ENCODE measurements at places on chromosomes 16 and 17.
A peak's percentile ranks its signal among the peaks of the same experiment; 100 is the strongest.

DNA sequence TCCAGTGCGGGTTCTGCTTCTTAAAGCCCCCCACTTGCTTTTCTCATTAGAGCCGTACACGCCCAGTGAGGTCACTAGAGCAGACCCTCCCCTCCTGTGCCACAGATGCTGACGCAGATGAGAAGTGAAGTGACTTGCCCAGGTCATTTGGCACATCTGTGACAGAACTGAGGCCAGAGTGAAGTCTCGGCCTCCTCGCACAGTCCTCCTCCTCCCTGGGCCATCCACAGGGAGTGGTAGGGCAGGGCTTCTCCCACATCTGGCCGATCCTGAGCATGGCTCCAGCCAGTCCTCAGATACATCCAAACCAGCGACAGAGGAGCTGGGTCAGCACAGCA is 15.3 kb upstream of the TBX2 start:
- DNase-seq = peak; percentile 36

DNA sequence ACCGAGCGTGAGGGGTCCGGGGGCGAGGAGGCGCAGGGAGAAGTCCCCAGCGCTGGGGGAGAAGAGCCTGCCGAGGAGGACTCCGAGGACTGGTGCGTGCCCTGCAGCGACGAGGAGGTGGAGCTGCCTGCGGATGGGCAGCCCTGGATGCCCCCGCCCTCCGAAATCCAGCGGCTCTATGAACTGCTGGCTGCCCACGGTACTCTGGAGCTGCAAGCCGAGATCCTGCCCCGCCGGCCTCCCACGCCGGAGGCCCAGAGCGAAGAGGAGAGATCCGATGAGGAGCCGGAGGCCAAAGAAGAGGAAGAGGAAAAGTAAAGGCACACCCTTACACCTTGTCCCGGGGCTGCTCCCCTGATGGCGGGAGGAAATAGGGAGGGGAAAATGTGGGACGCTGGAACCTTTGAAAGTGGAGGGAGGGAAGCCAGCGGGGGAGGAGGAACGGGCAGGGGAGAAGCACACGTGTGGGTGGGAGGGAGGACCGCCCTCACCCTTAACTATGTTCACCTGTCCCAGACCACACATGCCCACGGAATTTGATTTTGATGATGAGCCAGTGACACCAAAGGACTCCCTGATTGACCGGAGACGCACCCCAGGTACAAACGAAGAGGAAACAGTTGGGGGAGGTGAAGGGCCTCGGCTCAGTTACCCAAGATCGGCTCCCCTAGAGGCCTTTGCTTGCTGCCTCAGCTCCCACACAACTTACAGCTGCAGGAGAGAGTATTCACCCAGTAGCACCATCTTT is 916 bp downstream of the PAGR1 start:
- no peak for DNase-seq

- no peak for DNase-seq
Measured at GRCh38 chr17:20997711-20998570, 44.9 kb downstream of the USP22 start.

- no peak for DNase-seq
Measured at GRCh38 chr17:74147966-74148365, 55.5 kb upstream of the RPL38 start.

DNA sequence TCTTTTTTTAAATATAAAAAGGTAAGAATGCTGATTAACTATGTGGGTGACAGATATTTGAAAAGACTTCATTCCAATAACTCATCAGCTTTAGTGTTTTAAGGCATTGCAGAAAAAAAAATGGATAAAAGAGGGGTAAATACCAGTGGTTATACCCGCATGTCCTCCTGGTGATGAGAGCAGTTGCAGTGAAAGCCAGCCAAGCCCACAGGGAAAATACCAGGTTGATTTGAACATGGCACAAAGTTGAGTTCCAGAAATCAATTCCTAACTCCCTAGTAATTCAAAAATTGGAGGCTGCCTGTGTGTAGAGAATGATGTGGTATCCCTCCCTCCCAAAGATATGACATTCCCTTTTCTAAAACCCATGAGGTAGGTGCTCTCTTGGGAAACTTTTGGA is 453.2 kb upstream of the SOX9 start:
- DNase-seq = no peak

DNA sequence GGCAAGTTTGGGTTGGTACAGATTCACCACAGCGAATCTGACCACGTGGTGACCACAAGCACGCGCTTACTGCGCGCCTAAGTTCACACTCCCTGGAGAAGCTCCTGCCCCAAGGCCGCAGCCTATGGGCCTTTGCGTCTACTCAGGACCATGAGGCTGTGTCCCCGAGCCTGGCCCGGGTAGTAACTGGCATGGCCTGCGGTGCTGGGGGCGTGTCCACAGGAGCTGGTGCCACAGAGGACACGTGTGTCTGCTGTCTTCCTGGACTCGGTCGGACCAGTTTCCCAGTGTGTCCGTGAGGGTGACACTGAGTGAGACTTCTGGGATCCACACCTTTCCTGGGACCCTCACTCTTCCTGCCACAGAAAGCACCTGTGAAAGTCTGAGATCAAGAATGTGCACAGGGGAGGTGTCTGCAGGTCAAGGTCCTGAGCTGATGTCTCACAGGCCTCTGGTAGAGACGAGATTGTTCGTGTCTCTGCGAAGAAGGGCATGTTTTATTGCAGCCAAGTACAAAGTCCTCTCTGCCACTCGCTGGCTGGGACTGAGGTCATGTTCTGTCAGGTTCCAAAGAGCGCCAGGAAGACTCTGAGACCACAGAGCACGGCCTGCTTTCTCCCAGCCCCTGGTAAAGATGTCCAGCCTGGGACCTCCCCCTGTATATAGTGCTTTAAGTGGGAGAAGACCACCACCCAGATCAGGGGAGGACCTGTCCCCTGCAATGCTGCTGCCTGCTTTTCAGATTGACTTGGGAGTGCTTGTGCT is 25.2 kb upstream of the CAPN15 start:
- no peak for DNase-seq

- no peak for DNase-seq
Measured at GRCh38 chr16:10637337-10638037, 57.1 kb upstream of the EMP2 start.

DNA sequence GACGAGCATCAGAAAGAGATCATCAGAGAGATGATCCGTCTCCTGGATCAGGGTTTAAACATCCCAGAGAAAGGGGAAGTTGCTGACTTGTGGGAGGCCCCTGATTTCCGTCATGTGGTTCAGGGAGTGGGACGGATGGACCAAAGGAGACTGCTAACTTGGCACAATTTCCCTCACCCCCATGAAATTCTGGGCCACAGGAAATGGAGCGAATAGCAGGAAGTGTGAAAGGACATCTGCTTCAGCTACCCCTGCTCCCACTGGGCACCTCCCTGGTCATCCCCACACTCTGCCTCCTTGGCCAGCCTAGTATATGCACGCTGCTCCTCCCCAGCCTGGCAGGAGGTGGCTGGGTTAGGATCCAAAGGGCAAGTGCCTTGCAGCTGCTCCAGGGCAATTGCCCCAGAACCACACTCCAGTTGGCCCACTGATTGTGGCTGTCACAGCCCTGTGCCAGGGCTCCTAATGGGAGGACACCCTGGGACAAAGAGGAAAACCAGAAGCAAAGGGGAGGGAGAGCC is 1.3 kb downstream of the ARRB2 start:
- DNase-seq = no peak
